Sigmoid colon (tissue), 7 donors: ENCODE measurements at places on chromosomes 4 and X.

DNA sequence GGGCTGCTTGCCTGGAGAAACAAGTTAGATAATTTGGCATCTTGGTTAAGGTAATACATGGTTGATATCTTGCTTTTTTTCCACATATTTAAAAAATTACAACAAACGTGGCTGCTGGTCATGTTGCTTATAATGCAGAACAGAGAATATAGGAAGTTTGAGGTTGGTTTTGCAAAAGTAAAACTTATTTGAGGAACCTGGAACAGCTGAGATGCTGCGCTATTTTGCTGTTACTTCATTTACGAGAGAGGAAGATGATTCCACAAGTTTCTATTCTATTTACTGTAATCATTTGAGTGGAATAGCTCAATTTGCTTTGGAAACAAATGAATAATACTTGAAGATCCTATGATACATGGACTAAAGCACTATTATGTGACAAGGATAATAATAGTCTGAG, 118.9 kb downstream of the TMA16 start:
- no peak for DNase-seq

DNA sequence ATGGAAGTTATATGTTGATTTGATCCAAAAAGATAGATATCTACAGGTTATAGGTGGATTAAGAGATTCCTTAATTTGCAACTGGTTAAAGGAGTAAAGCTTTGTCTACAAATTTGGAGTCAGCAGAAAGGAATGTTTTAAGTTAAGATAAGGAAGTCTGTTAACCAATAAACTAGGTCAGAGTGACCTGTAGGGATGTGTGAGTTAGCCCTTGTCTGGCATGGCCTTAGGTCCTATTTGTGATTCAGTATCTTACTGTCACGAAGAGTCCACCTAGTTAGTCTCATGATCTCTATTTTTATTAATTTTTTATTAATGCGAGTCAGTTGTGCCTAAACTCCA, 230.8 kb downstream of the INPP4B start:
- DNase-seq, result no peak

GRCh38 chr4:8507196-8507570, 66.6 kb downstream of the TRMT44 start:
- DNase-seq, result peak; percentile 61

GRCh38 chr4:9885958-9886357, 104.5 kb downstream of the DRD5 start:
- DNase-seq, result no peak

GRCh38 chr4:138158746-138159297, 83.3 kb downstream of the SLC7A11 start:
- no peak for DNase-seq

- DNase-seq, result no peak
These were observed 295.9 kb downstream of the KCNIP4 start for GRCh38 chr4:21652508-21653231.
